ENCODE measurements at places on chromosomes 4 and X. TPM values are rescaled to one million over a fixed set of nuclear protein-coding genes. Genes with fewer than 3 reads are reported as not detected.
A peak's percentile ranks its signal among the peaks of the same experiment; 100 is the strongest.

ABCE1 gene
- 80.7 TPM for total RNA-seq

- peak; percentile 67 for DNase-seq
These were observed 1.1 kb downstream of the ZCCHC18 start for GRCh38 chrX:104113222-104113965.

SLC6A8 gene
- total RNA-seq = 15.3 TPM

TDO2 gene
- 1.4 TPM for total RNA-seq

- no peak for DNase-seq
These were observed 68.4 kb upstream of the SCOC start for GRCh38 chr4:140305053-140305452.

DNA sequence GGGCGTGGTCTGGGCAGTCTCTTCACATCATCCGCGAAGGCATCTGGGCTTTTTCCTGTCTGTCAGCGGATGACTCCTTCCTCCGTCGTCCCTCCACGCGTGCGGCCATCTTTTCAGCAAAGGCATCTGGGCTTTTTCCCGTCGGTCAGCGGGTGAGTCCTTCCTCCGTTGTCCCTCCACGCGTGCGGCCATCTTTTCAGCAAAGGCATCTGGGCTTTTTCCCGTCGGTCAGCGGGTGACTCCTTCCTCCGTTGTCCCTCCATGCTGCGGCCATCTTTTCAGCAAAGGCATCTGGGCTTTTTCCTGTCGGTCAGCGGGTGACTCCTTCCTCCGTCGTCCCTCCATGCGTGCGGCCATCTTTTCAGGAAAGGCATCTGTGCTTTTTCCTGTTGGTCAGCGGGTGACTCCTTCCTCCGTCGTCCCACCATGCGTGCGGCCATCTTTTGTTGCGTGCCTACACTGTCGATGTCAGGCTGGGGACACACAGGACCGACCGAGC lies 12.3 kb upstream of the TMEM271 start:
- DNase-seq = peak; percentile 50

DNA sequence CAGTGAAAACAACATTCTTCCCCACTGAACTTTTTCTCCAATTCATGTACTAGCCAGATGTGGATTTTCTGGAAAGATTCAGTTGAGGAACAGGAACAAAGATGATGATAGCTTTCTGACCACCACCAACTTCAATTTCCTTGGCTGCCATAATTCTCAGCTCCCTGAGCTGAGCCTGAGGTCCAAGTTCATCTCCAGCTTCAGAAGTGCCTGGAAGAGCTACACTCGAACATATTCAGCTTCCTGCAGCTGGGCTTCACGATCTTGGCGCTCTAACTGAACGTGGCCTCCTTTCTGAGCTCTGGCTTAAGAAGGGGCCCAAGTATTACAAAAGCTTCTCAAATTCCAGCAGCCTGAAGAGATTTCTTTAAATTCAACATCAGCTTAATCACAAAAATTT lies 83.9 kb downstream of the QDPR start:
- DNase-seq = no peak

DNA sequence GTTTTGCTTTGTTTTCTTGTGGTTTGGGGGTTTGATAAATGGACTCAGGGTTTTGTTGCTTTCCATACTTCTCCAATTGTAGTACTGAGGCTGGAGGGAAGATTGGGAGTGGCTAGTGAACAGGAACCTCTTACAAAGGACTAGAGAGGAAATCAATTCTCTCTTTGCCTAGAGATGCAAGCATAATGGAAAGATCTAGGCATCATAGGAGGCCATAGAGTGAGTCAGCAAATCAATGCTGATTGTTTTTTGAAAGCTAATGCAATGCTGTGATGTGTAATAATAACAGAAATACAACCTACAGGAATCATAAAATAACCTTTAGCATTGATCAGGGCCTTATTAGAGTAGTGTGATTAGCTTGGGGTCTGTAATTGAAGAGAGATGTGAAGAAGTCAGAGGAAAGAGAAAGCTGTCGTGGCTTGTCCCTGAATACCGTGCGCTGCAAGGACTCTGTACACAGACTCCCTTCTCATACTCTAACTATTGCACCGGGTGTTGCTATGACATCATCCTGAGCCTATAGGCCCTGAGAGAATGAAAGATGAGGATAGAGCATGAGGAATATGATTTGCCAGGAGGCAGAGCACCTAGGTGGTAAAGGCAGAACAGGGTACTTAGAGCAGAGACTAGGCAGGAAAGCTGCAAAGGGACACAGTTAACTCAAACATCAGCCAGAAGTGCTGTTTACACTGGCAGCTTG lies 29.3 kb upstream of the GPR101 start:
- DNase-seq = no peak

MAGEE2 gene
- total RNA-seq = not detected

- DNase-seq = no peak
These were observed 146.2 kb upstream of the TLL1 start for GRCh38 chr4:165726831-165727230.

DNA sequence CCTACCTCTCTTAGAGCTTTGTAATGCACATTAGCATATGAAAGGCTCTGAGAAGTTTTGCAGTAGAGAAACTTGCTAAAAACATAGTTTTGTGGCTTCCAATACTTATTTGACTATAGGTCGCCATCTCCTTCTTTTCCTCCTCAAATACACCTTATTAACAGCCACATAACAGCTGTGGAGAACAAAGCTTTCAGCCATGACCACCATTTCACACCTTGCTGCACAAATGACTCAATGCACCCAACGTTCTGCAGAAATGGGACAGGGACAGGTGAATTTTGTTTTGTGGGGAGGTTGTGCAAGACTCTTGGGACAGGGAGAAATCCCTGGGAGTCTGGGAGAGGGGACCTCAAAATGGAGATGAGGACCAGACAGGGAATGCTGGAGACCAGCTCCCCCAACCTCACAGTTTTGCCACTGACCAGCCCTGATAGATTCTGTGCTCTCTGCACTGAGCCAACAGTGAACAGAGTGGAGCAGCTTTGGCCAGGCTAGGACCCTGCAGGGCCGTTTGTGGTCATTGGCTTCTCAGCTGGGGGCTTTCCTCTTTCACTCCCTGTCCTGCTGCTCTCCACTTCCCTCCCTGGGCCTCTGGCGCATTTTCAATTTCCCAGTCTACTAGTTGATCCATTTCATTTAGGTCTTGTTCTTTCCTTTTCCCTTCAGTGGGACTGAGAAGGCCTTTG lies 16.6 kb downstream of the FRMPD3 start:
- DNase-seq = no peak

Measured in osteoblast (primary cell).